ENCODE measurements at places on chromosomes 7 and 10.

DNA sequence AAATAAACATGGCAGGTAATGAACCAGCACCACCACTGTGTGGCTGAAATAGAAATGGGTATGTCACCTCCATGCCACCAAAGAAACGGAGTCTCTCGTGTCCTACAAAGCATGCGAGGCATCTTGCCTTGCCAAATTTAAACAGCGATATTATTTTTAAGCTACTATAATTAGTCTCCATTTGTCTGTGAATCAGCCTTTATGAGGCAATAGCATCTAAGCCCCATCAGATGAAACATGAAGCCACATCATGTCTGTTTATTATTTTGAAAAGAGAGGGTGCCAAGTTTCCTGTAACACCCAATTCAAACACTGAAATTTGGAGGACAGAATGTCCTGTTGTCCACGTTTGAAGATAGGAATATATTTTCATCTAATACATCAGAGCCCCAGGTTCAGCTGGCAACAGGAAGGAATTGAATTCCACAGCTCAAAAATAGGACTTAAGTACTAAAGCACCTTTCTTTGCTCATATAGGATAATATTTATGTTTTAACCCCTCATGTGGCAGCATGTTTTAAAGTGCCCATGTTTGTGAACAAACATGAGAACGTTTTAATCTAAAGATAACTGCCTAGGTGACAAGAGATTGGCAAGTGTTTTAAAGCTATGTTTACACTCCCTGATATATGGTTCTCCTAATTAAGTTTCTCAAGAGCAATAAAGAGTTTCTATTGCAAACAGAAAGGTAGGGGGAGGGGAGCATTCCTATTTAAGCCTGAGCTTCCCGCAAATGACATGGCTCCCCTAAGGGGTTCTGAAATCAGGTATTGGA is 86.8 kb downstream of the SORBS1 start:
- no peak for DNase-seq

GRCh38 chr10:28722065-28722803 is 44.9 kb downstream of the BAMBI start:
- no peak for DNase-seq

DNA sequence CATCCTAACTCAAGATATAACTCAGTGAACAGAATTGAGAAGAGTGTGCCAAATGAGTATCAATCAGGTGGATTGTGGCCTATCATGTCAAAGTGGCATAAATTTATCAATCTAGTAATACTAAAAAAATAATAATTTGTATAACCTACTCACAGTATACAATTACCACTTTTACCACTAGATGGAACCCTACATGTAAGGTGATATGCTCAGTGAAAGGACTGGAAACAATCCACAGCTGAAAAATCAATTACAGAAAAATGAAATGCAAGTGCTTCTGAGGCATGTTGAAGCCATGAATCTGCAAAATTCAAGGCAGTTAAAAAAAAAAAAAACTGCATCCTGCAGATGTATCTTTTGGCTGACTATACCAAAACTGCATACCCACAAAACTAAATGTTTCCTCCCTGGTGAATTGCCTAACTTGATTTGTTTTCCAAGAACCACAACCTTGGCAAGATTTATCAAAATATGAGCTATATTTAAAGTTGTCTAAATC is 13.9 kb downstream of the ARHGAP19 start:
- peak; percentile 27 for DNase-seq

GRCh38 chr7:123746931-123747488 is 1.8 kb downstream of the WASL start:
- no peak for DNase-seq

DNA sequence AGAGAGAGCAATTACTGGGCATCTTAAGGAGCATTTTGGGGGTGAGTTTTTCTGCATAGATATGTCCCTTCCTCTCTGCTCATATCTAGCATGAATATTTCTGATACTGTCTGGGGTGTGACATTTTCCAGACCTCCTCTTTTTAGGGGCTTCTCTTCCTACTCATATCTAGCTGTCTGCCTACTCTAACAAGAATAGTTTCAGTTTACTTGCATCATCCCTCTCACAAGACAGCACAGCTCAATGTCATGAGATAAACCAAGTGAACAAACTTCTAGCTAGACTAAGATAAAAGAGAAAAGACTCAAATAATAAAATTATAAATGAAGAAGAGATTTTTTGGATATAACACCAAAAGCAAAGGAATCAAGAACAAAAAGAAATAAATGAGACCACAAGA is 419.5 kb upstream of the SORCS1 start:
- peak; percentile 24 for DNase-seq

GRCh38 chr7:51313738-51314425 is 2.7 kb downstream of the COBL start:
- DNase-seq = no peak

- DNase-seq = no peak
These were observed 293.6 kb downstream of the CSTF2T start for GRCh38 chr10:51405580-51406351.

GRCh38 chr7:135448753-135449152 is 61.1 kb downstream of the CNOT4 start:
- DNase-seq = no peak
